Glomerular endothelial cell (primary cell): ENCODE measurements at places on chromosomes 3 and 15. TPM values are rescaled to one million over a fixed set of nuclear protein-coding genes. Genes with fewer than 3 reads are reported as not detected.

RBSN gene
- total RNA-seq = 15.4 and 19.7 TPM in 2 replicates

CNTN3 gene
- not detected in 2 replicates for total RNA-seq

CHRM5 gene
- not detected in 2 replicates for total RNA-seq

LCMT2 gene
- total RNA-seq = 2.6 and 6.7 TPM in 2 replicates

ARGFX gene
- total RNA-seq = not detected in 2 replicates

PRSS50 gene
- total RNA-seq = not detected in 2 replicates

TMEM212 gene
- total RNA-seq = not detected in 2 replicates

IGDCC3 gene
- total RNA-seq = 0.41 TPM in 1 of 2 replicates, not detected in the other

CFAP92 gene
- total RNA-seq = 1.0 and 1.7 TPM in 2 replicates

HRH1 gene
- total RNA-seq = 13.3 and 23.5 TPM in 2 replicates

MYO5C gene
- 26.8 and 33.4 TPM in 2 replicates for total RNA-seq

LRRIQ4 gene
- total RNA-seq = not detected in 2 replicates

OXTR gene
- total RNA-seq = 1.1 and 4.8 TPM in 2 replicates

SERINC4 gene
- total RNA-seq = not detected in 2 replicates

SLC12A6 gene
- total RNA-seq = 23.0 and 29.8 TPM in 2 replicates

WDR53 gene
- 4.5 and 7.6 TPM in 2 replicates for total RNA-seq

LIPC gene
- 0.12 TPM in 1 of 2 replicates, not detected in the other for total RNA-seq

LRRC31 gene
- not detected in 2 replicates for total RNA-seq

ZBTB38 gene
- 79.4 and 82.7 TPM in 2 replicates for total RNA-seq

ITGA11 gene
- 50.8 and 54.2 TPM in 2 replicates for total RNA-seq

ALDH1L1 gene
- not detected in 2 replicates for total RNA-seq

GATA2 gene
- 28.2 and 46.6 TPM in 2 replicates for total RNA-seq

ZIC1 gene
- 0.06 TPM in 1 of 2 replicates, not detected in the other for total RNA-seq
